Fibroblast of the aortic adventitia (primary cell): ENCODE measurements at places on chromosomes 7 and 10. TPM values are rescaled to one million over a fixed set of nuclear protein-coding genes. Genes with fewer than 3 reads are reported as not detected.

CLDN15 gene
- 3.0 TPM in 2 replicates for total RNA-seq

ALOX5 gene
- not detected in 2 replicates for total RNA-seq

CHN2 gene
- 0.81 and 3.6 TPM in 2 replicates for total RNA-seq

GIMAP5 gene
- total RNA-seq = not detected in 2 replicates

POLR2J gene
- 13.0 and 34.0 TPM in 2 replicates for total RNA-seq

HYAL4 gene
- total RNA-seq = not detected in 2 replicates

SAP25 gene
- total RNA-seq = not detected in 2 replicates

NKX1-2 gene
- total RNA-seq = not detected in 2 replicates

IFIT3 gene
- 23.1 and 88.3 TPM in 2 replicates for total RNA-seq

AKR1C8 gene
- total RNA-seq = not detected in 2 replicates

FGF8 gene
- not detected in 2 replicates for total RNA-seq

CDK1 gene
- total RNA-seq = 0.90 and 82.9 TPM in 2 replicates

NUDT13 gene
- 1.8 TPM in 2 replicates for total RNA-seq

PRKRIP1 gene
- 12.4 and 49.6 TPM in 2 replicates for total RNA-seq

HKDC1 gene
- 0.09 and 0.16 TPM in 2 replicates for total RNA-seq

OR9A2 gene
- not detected in 2 replicates for total RNA-seq

WAPL gene
- total RNA-seq = 40.9 and 149 TPM in 2 replicates

UNCX gene
- not detected in 2 replicates for total RNA-seq

OLAH gene
- not detected in 2 replicates for total RNA-seq

CDK14 gene
- 26.7 and 44.8 TPM in 2 replicates for total RNA-seq

MINPP1 gene
- 20.6 and 27.5 TPM in 2 replicates for total RNA-seq

XRCC2 gene
- total RNA-seq = 1.1 and 8.1 TPM in 2 replicates

SEMA3D gene
- 27.1 and 51.2 TPM in 2 replicates for total RNA-seq

PTF1A gene
- total RNA-seq = not detected in 2 replicates

ECHDC3 gene
- 0.98 and 1.2 TPM in 2 replicates for total RNA-seq

ANKRD61 gene
- not detected in 2 replicates for total RNA-seq

COL1A2 gene
- 4,453 and 32,213 TPM in 2 replicates for total RNA-seq

LBX1 gene
- total RNA-seq = 0.08 TPM in 1 of 2 replicates, not detected in the other

CLEC5A gene
- total RNA-seq = not detected in 2 replicates

ZNF33B gene
- total RNA-seq = 3.0 and 5.3 TPM in 2 replicates

CXCL12 gene
- total RNA-seq = 54.1 and 381 TPM in 2 replicates

A1CF gene
- total RNA-seq = not detected in 2 replicates

CALHM1 gene
- total RNA-seq = not detected in 2 replicates

GLUD1 gene
- total RNA-seq = 137 and 346 TPM in 2 replicates

HTR5A gene
- total RNA-seq = not detected in 2 replicates

HIPK2 gene
- total RNA-seq = 16.6 and 28.8 TPM in 2 replicates

UTF1 gene
- total RNA-seq = not detected in 2 replicates

TRIL gene
- total RNA-seq = 0.81 and 6.3 TPM in 2 replicates

CACNB2 gene
- total RNA-seq = 0.82 and 2.1 TPM in 2 replicates

FOXK1 gene
- total RNA-seq = 27.8 and 29.1 TPM in 2 replicates

PRKG1 gene
- total RNA-seq = 45.6 and 60.2 TPM in 2 replicates

OGDH gene
- 26.2 and 85.6 TPM in 2 replicates for total RNA-seq

CADPS2 gene
- total RNA-seq = 16.0 and 26.9 TPM in 2 replicates

DNAH11 gene
- total RNA-seq = 2.7 TPM in 1 of 2 replicates, not detected in the other

RASA4B gene
- 4.6 TPM in 2 replicates for total RNA-seq

CYP3A5 gene
- total RNA-seq = 1.1 and 2.9 TPM in 2 replicates

FEZF1 gene
- total RNA-seq = not detected in 2 replicates

ITPRID1 gene
- not detected in 2 replicates for total RNA-seq

FKBP6 gene
- not detected in 2 replicates for total RNA-seq

MAPK8 gene
- 22.4 and 39.1 TPM in 2 replicates for total RNA-seq

TMEM120A gene
- 2.0 and 28.9 TPM in 2 replicates for total RNA-seq

POP7 gene
- 17.8 and 32.4 TPM in 2 replicates for total RNA-seq

MUC3A gene
- 0.16 TPM in 1 of 2 replicates, not detected in the other for total RNA-seq

DTX2 gene
- total RNA-seq = 3.8 and 6.6 TPM in 2 replicates

ATP6V0A4 gene
- total RNA-seq = not detected in 2 replicates
